CD4-positive, CD25-positive, alpha-beta regulatory T cell (primary cell): ENCODE measurements at places on chromosomes 7 and 10.

GRCh38 chr7:126856691-126857291 is 395.9 kb downstream of the GRM8 start:
- DNase-seq, result no peak

DNA sequence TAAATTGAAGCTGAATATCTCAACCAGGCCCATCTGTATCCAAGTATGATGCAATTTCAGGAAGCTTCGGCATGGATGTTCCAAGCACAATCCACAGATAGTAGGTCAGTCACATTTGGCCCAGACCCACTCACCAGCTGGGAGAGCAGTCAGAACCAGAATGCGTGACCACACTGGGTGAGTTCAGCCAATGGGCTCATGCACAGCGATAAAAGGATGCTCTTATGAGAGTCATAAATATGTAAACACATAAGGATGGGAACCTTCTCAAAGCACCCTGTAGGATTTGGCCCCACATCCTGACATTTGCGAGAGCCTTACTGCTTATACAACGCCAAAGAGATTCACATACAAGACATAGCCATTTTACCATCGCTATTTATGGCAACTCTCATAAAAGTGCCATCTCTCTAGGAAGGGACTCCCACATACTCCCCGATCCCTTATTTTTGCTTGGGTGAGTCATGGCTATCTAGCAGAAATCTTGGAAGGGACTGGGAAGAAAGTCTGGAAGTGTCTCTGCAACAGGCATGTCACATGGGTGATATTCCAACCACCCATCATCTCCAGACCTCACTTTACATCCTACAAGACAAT is 3.0 kb downstream of the AFAP1L2 start:
- DNase-seq, result no peak

DNA sequence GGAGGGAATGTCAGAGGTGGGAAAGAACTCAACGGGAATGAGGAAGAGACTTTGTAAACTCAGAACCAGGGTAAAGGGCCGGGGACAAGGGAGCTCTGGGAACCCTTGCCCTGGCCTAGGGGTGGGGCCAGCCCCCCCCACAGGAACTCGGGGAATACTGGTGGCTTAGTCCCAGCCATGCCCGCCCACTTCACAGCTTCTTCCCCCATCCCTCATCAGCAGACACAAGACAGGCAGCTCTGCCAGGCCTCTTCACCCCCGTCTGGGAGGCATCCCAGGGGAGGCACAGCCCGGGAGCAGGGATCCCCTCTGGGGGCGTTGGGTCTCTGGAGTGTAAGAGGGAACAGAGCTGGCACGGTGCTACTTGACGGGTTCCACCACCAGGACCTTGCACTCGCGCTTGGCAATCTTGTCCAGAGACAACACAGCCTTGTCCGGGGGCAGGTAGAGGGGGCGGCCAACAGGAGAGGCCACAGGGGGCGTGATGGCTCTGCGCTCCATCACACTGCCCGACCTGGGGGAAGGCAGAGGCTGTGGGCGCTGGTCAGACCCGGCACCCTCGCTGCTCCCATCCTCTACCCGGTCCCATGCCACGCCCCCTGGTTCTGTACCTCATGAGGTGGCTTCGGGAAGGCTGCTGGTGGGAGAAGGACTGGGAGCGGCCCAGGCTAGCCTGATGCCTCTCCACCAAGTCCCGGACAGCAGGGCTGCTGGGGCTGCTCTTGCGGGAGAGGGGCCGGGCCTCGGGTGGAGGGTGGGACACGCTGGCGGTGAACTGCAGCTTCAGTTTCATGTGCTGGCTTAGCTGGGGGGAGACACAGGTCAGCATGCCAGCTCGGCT is 3.7 kb downstream of the TRAPPC14 start:
- no peak for DNase-seq

- DNase-seq, result no peak
Observed at GRCh38 chr10:129993621-129994020, 29.5 kb upstream of the EBF3 start.

GRCh38 chr7:100351657-100352058 is 6.3 kb upstream of the PILRB start:
- DNase-seq, result no peak

GRCh38 chr7:83149466-83149865 is 13.2 kb downstream of the PCLO start:
- DNase-seq, result no peak

DNA sequence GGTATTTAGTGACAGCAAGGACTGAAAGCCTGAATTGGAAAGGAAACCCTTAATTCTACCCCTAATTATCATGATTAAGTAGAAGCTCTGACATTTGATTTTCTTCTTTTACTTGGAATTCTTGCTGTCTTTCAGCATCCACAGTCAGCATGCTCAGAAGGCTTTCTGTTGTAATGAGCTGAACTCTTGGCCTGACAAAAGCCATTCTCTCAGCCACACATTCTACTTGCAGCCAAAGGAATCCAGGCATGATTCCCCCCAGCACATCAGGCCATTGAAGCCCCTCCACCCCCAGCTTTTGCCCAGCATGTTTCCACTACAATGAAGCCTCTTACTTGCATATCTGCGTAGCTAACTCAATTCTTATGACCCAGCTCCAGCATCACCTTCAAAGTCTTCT is 94.3 kb upstream of the FRMD4A start:
- DNase-seq, result no peak

- DNase-seq, result no peak
Observed at GRCh38 chr7:87083865-87084519, 24.5 kb upstream of the ELAPOR2 start.

DNA sequence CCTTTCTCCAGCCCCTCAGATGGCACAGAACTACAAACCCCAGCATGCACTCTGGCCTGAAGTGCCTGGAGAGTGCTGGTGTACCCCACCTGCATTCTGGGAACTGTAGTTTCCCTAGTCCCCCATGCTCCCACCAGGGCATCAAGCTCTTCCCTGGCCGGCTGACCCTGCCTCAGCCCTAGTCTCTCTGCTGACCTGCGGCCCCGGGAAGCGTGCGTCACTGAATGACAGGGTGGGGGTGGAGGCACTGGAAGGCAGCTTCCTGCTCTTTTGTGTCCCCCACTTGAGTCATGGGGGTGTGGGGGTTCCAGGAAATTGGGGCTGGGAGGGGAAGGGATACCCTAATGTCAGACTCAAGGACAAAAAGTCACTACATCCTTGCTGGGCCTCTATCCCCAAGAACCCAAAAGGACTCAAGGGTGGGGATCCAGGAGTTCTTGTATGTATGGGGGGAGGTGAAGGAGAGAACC is 2.1 kb downstream of the NOS3 start:
- no peak for DNase-seq

GRCh38 chr10:132685101-132685891 is 100.7 kb downstream of the NKX6-2 start:
- peak; percentile 4 for DNase-seq

DNA sequence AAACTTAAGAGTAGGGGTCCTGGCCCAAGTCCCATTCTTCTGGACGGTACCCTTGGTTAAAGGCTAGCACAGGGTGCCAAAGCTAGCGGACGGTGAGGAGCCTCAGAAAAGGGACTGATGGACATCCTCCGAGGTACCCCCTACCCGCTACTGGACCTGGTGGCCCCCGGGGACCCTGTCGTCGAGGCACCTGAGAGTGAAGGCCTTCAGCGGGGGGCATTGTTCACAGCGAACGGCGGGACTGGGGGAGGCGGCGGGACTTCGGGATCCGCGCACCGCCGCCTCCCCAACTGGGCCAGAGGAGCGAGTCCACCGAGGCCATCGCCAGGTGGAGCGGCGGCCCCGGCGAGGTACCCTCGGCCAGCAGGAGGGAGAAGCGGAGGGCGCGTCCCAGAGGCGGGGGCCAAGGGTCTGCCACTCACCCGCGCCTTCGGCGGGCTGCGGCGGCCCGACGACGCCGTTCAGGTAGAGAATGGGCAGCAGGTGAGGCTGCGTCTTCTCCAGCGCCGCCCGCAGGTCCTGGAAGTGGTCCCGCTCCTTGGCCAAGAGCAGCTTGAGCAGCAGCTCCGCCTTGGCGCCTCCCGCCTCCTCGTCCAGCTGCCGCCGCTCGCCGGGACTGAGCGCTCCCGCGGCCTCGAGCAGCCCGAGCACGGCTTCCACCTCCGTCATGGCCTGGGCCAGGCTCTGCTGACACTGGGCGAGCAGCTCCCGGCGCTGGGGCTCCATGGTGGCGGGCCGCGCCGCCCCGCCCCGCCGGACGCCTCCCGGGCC is 575 bp downstream of the DLG5 start:
- peak; percentile 8 for DNase-seq

- DNase-seq, result no peak
Observed at GRCh38 chr7:16051561-16052255, 365.2 kb upstream of the MEOX2 start.

DNA sequence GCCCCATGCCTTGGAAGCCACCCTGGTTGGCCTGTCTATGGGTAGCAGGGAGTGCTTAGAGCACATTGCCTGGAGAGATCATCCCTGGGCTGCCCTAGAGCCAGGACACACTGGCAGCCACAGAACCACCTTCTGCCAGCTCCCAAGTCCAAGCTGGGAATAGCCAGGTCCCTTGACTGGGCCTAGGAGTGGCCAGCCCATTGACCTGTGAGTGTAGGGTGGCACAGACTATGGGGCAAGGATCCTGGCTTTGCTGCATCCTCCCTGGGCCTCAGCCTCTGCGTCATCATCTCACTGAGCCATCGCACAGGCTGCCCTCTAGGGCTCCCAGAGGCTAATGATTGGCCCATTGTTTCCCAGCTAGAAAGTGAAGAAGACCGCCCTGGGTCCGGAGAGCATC is 7.0 kb downstream of the AQP1 start:
- no peak for DNase-seq

DNA sequence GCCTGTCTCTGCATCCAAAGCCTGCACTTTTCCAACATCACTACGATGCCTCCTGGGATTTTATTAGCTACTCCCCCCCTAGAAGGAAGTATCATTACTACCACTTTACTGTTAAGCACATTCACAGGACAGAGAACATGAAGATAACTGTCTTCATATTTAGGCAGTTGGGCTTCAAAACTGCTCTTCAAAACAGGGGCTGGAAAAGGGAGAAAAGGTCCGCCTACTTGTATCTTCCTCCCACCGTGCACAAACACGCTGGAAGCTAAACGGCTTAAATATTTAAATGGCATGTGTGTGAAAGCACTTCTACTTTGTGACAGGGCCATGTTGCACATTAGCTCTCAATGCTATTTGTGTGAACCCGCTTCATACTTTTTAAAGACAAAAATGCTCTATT is 999 bp downstream of the ITIH5 start:
- no peak for DNase-seq

DNA sequence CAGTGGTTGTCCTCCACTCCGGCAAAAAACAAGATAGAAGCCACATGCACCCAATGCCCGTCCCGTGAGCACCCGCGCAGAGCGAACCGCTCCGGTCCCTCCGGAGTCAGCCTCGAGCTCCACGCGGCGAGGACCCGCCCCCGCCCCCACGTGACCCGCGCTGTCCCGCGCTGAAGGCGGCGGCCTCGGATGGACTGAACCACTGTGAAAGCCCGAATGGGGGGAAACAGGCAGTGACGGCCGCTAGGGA is 766 bp upstream of the EIF3B start:
- DNase-seq, result peak; percentile 94

DNA sequence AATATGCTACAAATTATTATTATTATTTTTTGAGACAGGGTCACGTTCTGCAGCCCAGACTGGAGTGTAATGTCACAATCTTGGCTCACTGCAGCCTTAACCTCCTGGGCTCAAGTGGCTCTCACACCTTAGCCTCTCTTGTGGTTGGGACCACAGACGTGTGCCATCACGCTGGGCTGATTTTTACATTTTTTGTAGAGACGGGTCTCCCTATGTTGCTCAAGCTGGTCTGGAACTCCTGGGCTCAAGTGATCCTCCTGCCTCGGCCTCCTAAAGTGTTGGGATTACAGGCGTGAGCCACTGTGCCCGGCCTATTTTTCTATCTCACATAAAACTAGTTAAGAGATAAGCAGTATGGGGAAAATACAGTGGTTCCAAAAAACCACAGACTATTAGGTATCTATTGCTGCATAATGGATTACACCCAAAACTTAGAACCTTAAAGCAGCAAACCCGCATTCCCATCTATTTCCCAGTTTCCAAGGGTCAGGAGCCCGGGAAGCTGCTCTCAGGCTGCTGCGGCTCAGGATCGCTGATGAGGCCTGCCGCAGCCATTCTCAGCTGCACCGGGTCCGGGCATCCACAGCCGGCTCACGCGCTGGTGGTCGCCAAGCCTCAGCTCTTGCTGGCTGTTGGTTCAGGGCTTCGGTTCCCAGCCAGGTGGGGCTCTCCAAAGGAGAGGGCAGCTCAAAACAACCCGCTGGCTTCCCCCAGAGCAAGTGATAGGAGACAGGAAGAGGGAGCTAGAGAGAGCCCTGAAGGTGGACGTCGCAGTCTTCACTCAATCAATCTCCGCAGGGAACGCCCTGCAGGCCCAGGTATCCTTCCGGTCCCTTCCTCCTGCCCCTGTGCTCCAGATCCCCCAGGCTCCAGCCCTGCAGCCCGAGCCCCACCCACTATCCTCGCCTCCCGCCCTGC is 128.2 kb downstream of the UBE2H start:
- DNase-seq, result peak; percentile 61

DNA sequence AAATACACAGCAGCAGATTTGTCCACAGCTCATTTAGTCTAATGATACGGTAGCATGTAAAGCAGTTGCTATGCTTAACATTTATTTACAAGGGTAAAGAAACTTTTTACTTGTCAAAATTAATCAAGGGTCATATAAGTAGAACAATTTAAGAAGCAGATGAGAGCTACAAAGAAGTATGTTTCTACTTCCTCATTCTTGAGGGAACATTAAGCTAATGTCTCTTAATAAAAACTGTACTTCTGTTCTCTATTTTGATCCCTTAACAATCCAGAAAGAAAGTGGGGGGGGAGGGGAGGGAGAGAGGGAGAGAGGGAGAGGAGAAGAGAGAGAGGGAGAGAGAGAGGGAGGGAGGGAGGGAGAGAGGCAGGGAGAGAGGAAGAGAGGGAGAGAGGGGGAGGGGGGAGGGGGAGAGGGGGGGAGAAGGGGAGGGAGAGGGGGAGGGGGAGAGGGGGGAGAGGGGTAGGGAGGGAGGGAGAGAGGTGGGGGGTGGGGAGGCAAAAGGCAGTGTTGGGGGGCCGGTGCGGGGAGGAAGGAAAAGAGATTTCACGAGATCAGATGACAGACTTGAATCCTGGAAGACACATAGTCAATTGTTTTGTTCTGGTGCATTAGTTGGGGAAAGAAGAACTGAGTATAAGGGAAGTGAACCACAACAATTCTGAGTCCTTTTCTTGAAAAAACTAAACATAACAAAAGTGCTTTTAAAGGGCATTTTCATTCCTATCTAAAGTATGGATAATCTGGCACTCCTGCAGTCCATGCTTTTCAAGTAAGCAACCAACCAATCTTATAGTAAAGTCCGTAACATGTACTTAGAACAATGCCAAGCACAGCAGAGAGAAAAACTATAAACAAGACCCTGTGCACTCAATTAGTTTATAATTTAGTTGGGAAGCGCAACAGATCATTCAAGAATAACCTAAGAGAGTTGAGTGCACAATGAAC is 128.0 kb downstream of the USP6NL start:
- no peak for DNase-seq

GRCh38 chr7:158251061-158251965 is 336.3 kb downstream of the PTPRN2 start:
- DNase-seq, result no peak
